ENCODE measurements at places on chromosomes 2 and 18.

- DNase-seq = no peak
Observed at GRCh38 chr2:191635333-191636234, 42.4 kb upstream of the NABP1 start.

- DNase-seq = no peak
Observed at GRCh38 chr18:26714739-26715138, 150.8 kb downstream of the AQP4 start.

GRCh38 chr18:26757263-26758019, 108.1 kb downstream of the AQP4 start:
- no peak for DNase-seq

DNA sequence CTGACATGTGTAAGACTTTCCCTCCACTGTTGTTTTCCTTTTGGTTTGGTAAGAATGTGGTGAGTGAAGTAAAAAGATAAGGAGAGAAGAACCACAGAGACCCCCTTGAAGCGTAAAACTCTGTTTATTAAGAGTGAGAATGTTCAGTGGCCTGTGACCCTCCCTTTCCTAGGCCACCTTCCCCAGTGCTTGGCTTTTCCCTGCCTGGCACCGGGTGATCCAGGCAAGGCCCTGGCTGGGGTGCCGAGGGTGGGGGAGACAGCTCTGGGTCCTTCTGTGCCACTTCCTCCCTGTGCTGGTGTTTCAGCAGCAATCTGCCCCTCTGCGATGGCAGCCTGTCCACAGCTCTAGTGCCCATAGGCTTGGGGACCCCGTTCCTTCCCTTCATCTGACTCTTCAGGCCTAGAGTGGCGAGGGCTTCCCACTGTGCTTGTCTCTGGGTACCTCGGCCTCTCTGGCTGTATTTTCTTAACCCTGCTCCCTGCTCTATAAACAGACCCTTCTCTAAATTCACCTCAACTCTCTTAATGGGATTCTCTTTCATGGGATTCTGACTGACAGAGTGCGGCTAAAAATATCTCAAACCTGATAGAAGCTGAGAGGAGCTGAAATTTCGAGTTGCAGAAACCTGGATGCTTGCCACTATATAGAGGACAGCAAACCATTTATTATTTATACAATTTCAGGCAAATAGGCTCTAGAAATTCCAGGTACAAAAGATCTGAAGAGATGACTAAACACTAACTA, 461.0 kb downstream of the DLGAP1 start:
- no peak for DNase-seq

- DNase-seq = no peak
Observed at GRCh38 chr2:160533482-160533881, 39.9 kb upstream of the RBMS1 start.

DNA sequence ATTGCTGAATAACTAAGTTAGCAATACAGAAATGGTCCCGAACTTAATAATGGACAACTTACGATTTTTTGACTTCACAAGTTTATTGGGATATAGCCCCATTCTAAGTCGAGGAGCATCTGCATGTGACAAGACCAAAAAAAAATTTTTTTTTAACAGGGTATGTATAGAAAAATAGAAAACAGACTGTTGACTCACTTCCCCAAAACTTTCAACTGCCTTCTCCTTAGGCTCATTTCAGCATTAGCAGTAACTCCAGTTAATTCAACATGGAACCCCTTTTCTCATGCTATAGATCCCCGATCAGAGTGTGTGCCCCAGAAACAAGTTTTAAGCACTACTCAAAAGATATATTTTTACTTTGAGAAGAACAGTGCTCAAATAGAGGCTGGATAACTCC, 5.4 kb downstream of the CD302 start:
- DNase-seq = no peak

- no peak for DNase-seq
Observed at GRCh38 chr2:65331336-65332025, 100.9 kb downstream of the SPRED2 start.

DNA sequence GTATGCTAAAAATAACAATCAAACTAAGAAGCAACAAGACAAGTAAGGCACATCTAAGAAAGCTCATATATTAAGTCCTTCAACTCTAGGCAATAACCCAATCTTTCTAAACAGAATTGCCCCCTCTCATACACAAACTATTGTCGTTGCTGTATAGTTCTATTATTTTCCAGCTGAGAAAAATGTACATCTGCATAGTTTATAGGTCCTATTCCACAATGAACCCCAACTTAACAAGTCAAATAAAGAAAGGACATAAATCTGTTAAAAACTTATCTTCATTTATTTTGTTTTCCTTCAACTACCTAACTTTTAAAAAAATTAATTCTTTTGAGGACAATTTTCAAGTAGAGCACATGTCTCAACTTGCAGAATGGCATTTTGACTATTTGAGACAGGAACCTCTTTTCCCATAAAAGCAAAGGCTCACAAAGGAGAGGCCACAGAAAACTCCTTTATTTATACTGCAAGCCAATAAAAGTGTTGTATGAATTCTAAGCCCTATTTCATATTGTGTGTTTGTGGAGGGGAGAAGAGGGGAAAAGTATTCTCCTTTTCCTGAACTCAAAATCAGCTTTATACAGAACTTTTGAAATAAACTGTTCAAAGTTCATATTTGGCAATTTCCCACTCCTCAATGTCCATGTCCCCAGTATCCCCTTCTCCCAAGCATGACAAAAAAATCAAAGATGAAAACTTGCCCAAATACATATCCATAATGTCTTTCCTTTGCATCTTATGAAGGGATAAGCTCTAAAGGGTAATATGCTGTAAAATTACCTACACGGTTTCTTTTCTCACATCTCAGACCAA, 37.4 kb downstream of the RTN4 start:
- DNase-seq = no peak

DNA sequence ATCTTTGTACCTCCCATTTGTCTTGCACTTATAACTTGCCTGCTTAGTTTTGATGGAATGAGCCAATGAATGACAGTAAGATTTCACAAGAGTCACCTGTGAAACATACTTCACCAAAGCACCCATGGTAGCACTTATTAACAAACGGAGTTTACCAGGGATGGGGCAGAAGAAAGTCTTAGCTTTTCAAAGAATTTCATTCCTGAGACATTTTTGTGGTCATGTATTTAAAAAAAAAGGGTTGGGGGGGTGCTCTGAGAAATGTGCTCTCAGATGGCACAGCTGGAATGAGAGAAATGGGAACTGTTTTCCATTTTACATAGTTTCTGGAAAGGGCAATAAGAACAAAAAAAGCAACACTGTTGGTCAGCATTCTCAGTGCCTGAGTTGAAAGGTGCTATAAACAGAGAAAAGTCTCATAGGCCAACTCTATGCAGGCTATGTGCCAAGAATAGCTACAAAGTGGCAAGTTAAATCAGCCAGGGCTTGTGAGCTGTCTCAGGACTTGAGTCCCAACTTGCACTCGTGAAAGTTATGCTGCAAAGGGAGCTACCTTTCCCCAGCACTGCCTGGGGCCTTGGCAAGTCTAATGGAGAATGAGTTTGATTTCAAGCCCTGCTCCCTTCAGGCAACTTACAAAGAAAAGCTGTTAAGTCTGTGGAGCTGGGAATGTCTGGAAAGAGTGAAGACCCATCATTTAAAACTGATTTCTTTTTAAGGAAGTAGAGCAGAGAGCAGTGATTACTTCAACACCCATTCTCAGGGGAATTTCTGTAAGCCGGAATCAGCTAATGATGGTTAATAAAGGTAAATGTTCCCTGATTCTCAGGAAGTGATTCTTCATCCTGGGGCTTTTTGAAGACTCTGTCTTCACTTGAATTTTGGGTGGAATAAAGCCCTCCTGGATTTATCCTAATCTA, 170.6 kb downstream of the SLC8A1 start:
- DNase-seq = no peak

GRCh38 chr2:100580367-100581276, 17.8 kb downstream of the PDCL3 start:
- DNase-seq = no peak

DNA sequence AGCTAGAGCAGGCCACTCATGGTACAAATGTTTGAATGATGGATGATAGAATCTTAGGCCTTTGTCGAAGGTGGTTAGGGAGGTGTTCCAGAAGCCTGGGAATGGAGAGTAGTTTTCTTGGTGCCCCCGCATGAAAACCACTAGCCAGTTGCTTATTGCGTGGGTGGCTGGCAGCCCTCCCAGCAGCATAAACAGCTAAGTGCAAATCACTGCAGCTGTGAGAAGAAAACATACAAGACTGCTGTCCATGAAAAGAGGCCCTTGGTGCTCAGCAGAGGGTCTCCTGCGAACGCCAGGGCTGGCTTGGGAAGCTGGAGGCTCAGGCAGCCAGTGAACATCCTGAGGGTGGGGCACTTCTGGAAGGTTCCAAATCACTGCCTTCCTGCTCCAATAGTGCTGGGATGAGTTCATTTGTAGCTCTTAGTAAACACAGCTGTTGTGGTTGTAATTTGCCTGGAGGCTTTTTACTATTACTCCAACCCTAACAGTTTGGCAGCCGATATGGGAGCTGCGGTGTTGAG, 118.8 kb downstream of the MGAT5 start:
- DNase-seq = no peak
